ENCODE measurements at places on chromosomes 4 and X.

DNA sequence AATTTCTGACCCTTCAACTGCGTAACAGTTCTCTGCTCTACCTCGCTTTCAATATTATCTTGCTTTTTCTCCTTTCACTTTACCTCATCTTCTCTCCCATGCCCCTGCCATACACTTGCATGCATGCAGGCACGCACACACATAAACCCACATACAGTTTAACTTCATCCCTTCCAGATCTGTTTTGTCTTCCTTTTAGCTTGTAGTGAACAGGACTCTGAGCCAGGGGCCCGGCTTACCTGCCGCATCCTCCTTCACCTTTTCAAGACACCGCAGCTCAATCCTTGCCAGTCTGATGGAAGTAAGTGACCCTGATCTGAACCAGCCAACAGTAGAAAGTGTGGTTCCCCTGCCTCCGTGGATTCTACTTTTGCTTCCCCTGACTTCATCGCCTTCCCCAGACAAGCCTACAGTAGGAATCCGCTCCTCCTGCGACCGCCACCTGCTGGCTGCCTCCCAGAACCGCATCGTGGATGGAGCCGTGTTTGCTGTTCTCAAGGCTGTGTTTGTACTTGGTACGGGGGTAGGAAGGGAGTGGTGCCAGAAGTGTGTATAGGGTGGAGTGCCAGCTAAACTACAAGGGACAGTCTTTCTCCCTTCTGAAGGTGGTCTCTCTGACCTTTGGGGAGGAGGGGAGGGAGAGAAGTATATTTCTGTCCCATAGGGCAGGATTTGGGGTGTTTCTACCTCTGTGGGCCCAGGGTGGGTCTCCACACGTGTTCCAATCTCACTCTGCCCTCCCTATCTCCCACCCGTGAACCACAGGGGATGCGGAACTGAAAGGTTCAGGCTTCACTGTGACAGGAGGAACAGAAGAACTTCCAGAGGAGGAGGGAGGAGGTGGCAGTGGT, 10.7 kb downstream of the MED12 start:
- DNase-seq, result peak; percentile 32

DNA sequence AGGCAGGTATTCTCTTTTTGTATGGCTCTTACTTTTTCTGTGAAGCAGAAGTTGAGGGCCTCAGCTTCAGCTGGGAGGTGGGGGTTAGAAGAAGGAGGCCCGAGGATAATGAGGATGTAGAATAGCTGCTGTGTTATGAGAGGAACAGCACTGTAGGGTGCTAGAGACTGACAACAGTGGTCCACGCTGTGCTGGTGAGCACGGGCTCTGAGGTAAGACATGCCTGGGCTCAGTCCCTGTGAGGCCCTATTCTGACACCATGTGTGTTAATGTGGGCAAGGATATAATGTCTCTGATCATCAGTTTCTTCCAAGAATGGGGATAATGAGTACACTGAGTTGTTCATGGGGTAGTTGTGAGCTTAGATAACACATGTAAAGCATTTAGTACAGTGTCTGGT, 55.3 kb upstream of the SFRP2 start:
- no peak for DNase-seq

DNA sequence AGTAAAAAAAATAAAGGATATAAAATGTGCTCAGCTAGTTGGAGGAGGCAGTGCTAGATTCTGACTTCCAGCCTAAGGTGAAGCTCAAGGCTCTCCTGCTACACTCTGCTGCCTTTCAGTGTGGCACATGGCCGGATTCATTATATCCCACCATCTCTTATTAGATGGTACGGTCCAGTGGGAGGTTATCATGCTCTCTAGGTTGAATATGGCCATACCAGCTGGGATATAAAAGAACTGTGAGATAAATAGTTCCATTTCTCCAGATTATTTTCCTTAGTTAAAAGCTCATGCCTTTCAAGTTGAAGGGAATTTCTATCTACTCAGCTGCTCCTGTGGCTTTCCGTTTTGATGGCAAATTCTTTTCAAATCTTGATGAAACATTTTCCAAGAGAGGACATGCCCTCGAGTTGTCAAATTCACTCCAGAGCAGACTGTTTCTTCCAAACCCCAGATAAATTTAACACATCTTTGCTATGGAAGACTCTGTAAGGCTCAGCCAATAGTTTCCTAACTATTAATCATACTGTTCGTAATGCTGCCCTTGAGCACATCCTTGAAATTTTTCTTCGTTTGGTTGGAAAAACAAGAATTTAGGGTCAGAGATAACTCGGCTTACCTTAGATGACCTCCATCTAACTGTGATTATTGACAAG, 2.2 kb upstream of the MGARP start:
- no peak for DNase-seq

DNA sequence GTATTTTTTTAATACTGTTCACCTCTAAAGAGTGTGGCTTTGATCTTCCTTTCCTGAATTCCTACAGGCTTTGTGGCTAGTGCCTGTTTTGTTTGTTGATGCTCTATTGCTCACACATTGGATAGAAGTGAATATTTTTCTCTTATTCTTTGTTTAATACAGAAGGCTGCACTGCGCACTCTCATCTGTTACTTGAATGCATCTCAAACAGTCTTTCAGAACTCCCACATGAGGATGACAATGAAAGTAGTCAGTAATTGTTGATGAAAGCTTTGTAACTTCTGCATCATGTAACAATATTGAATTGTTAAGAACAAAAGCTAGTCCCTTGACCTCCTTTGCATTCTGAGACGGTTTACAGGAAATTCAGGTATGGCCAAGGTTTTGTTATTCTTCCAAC, 29.1 kb upstream of the GALNT7 start:
- no peak for DNase-seq

DNA sequence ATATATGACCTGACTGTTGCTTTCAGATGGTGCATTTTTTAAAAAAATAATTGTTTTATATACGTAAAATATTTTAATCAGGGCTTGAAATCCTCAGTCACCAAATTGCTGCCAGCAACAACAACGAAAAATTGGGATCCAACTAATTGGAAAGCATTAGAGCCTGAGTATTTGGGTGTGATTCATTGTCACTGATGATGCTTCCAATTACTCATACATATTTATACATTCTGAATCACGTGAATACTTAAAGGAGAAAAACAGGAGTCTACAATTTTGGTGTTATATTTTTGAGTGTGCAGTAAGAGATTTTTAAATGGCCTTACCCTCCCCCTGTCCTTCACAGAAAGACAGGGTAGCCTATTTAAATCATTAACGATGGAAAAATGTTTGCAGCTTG, 765.6 kb upstream of the TENM3 start:
- DNase-seq, result no peak

DNA sequence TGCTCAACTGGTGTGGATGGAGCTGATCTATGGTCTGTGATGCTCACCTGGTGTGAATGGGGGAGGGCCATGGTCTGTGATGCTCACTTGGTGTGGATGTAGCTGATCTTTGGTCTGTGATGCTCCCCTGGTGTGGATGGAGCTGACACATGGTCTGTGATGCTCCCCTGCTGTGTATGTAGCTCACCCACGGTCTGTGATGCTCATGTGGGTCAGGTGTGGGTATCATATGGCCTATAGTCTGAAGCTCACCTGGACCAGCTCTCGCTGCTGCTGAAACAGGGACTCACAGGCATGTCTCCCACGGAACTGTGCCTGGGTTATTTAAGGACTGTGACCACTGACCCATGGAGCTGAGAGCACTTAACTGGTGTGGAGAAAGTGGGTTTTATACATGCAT, 109.7 kb downstream of the CRLF2 start:
- DNase-seq, result no peak

- no peak for DNase-seq
Measured at GRCh38 chr4:100679926-100680325, 162.1 kb upstream of the EMCN start.

- no peak for DNase-seq
Measured at GRCh38 chr4:182354867-182355266, 111.7 kb downstream of the TENM3 start.

GRCh38 chr4:186688150-186688943, 35.3 kb downstream of the FAT1 start:
- no peak for DNase-seq

GRCh38 chrX:45758738-45759397, 558.2 kb upstream of the DIPK2B start:
- DNase-seq, result no peak

GRCh38 chr4:159780196-159780922, 677.5 kb downstream of the RAPGEF2 start:
- no peak for DNase-seq

DNA sequence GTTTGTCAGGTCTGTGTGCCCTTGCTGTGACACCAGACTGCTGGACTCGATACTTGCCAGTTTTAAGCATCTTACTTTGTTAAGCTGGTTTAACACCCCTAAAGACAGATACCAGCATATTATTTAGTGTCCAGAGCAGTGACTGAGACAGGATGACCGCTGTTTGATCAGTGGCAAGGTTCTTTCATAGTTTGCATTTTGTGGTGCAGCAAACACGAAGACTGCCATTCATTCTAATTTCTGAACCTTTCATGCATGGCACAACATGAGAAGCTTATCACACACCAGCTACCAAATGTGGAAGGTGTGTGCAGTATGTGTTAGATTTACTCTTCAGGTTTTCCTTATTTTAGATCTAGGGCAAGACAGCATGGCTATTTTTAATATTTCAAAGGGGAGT, 28.2 kb downstream of the JADE1 start:
- no peak for DNase-seq

DNA sequence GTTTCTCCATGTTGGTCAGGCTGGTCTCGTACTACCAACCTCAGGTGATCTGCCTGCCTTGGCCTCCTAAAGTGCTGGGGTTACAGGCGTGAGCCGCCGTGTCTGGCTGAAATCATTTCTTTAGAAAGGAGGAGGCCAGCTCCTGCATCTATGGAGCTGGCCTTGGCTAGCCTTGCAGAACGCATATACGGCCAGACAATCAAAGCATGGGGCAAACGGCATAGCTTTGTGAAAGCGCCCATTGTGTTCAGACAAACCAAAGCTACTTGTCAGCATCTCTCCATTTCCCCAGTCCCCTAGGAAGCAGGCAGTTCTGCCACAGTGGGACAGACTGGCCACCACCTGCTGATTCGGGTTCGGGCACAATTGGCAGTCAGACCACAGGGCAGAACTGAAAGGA, 48.9 kb upstream of the IQSEC2 start:
- DNase-seq, result no peak

GRCh38 chrX:41148553-41148952, 63.3 kb downstream of the USP9X start:
- no peak for DNase-seq

DNA sequence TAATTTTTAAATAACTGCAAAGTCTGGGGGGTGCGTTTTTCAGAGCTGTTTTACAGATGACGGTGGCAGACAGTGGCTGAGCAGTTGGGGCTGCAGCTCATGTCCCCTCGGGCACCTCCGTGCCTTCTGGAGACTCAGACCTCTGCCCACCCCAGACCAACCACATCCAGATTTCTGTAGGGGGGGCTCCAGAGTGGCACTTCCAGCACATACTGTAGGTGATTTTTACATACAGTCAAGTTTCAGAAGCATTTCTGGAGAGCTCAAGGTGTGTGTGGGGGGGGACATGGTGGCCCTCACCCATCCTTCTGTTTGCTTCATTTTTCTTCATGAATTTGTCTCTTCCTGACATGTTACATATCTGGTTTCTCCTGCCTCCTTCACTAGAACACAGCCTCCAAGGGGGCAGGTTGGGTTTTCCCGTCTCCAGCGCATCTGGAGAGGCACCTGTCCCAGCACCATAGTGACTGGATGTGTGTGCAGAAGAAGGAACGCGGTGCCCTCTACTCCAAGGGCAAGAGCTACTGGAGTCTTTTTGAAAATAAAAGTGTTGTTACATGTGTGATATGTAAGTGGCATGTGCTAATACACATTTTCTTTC, 37.5 kb downstream of the TMEM271 start:
- DNase-seq, result no peak

DNA sequence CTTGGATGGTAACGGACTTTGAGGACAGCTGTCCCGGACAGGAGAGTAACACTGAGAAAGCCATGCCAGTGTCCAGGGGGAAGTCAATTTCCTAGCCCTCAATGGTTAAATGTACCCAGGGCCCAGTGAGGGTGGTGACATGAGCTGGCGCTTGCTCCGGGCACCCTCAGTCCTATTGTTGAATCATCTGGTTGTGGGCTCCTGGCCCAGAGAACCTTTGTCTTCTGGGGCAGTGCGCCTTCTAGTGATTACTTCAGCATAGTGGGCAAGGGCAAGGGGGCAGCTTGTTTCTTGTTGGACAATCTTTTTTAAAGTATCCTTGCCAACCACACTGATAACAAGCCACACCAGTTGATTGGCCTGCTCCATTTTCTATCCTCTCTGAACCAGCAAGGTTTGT, 30.9 kb upstream of the TRPC5 start:
- DNase-seq, result no peak

GRCh38 chr4:105369988-105370387, 103.9 kb downstream of the PPA2 start:
- no peak for DNase-seq

GRCh38 chrX:41350976-41351569, 17.1 kb downstream of the DDX3X start:
- no peak for DNase-seq
